Fibroblast of lung (primary cell): ENCODE measurements at places on chromosomes 7 and 10.

DNA sequence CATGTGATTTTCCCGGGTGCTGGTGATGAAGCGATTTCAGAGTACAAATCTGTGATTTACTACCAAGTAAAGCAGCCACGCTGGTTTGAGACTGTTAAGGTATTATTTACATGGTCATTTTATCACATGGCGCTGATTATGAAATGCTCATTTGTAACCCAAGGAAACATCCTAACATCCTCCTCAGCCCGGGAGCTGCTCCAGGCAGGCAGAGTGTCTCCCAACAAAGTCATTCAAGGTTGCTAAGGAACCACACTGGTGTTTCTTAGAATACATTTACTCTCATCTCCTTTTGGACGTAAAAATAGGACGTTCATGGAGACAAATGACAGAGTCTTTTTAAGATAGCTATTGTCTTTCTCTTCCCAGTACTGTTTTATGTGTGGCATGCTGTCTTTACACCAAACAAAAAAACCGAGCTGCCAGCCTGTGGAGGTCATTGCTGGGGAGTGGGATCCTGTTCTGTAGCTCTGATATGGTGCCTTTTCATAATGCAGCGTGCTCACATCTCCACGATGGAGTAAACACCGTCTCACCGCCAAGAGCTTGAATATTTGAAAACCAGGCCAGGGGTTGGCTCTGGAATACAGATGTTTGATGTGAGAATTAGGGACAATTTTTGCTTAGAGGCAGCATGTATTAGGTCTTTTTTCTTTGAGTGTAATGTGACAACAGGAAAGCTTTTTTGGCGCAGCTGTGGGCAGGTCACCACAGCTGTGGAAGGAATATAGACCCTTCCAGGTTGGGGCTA lies 119.6 kb downstream of the DOCK1 start:
- H3K4me3 ChIP-seq = no peak overlapping the region
- H3K36me3 ChIP-seq = peaks cover 10% of the 10 kb centered on the region
- DNase-seq = peak; percentile 59
- peak overlapping the region; percentile 40 for H3K27ac ChIP-seq
- H3K27me3 ChIP-seq = no peaks in the 10 kb centered on the region

DNA sequence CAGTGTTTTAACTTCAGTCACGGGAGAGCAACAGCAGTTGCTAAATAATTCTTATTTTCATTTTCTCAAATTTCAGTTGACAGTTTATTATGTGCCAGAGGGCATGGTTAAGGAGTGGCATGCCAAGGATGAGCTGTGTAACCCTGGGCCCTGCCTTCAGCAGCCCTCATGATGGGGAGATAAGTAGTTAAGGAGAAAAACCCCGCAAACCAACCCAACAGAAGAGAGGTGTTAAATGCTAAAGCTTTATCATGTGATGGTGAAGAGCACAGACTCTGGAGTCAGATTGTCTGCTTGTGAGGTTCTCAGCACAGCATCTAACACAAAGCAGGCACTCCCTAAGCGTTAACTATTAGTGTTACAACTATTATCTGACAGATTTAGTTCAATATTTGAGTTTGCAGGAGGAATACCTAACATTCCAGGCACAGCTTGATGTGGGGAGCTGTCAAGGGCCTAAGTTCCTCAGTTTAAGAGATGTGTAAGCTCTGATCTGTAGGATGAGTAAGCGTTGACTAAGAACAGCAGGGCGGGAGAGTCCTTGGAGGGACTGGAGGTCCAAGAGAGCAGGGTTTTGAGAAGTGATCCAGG lies 29.6 kb downstream of the STAM start:
- H3K27ac ChIP-seq = peak overlapping the region; percentile 18
- no peaks in the 10 kb centered on the region for H3K27me3 ChIP-seq
- no peaks in the 10 kb centered on the region for H3K36me3 ChIP-seq
- DNase-seq = peak; percentile 85
- no peak overlapping the region for H3K4me3 ChIP-seq

- H3K4me1 ChIP-seq = no peaks in the 10 kb centered on the region
- peak; percentile 53 for DNase-seq
- no peaks in the 10 kb centered on the region for H3K36me3 ChIP-seq
- no peak overlapping the region for H3K4me3 ChIP-seq
- no peaks in the 10 kb centered on the region for H3K27me3 ChIP-seq
Measured at GRCh38 chr7:111274857-111275256, 183.9 kb downstream of the LRRN3 start.

DNA sequence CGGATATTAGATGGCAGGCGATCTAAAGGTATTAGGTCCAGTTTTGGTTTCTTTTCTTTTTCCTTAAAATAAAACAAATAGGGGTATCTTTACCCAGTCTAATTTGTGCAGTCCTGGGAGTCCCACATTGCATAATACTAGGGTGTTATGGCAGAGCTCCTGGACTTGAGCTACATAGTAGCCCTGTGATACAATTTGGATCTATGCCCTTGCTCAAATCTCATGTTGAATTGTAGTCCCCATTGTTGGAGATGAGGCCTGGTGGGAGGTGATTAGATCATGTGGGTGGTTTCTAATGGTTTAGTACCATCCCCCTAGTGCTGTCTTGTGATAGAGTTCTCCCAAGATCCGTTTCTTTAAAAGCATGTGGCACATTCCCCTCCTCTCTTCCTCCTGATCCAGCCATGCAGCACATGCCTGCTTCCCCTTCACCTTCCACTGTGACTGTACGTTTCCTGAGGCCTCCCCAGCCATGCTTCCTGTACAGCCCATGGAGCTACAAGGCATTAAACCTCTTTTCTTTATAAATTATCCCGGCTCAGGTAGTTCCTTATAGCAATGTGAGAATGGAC lies 141.9 kb downstream of the RPS24 start:
- H3K36me3 ChIP-seq = no peaks in the 10 kb centered on the region
- H3K27ac ChIP-seq = no peak overlapping the region
- no peaks in the 10 kb centered on the region for H3K4me1 ChIP-seq
- H3K4me3 ChIP-seq = no peak overlapping the region
- H3K27me3 ChIP-seq = peaks cover 5% of the 10 kb centered on the region

GRCh38 chr7:376306-377079 lies 86.5 kb downstream of the FOXL3 start:
- no peak overlapping the region for H3K27ac ChIP-seq
- no peaks in the 10 kb centered on the region for H3K27me3 ChIP-seq
- H3K36me3 ChIP-seq = no peaks in the 10 kb centered on the region
- no peak for DNase-seq
- no peaks in the 10 kb centered on the region for H3K4me1 ChIP-seq

DNA sequence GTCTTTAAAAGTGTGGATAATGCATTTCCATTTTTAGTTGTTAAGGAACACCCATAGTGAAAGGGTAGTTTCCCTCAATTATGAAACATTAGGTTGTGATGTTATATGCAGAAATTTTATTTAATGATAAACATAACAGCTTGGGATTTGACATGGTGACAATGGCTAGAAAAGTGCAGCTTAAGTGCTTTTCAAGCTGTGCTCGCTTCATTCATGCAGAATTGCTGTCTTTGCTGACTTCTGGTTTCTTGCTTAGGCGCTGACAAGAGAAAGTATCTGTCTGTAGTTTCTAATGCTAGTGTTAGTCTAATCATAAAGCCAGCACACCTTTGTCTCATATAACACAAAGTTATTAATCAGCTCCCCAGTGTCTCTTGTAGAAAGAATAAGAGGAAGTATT lies 170.0 kb downstream of the ARL5B start:
- no peak overlapping the region for H3K4me3 ChIP-seq
- no peak overlapping the region for H3K27ac ChIP-seq
- DNase-seq = no peak
- H3K27me3 ChIP-seq = no peaks in the 10 kb centered on the region
- no peaks in the 10 kb centered on the region for H3K36me3 ChIP-seq

DNA sequence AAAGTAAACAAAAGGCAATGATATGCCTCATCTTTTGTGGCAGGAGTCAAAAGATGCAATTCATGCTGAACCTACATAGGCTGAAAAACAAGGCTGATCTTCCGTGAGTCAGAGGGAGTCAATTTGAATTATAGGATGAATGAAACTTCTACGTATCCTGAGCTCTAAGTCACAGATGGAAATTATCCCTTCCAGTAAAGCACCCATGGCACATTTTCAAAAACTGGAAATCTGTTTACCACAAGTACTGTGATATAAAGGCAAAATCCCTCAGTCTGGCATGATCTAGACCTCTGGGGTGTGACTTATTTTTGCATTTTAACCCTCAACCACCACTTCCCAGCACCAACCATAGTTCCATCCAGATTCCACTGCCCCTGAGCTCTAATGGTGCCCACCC lies 69.6 kb downstream of the NRG3 start:
- no peak for DNase-seq
- no peaks in the 10 kb centered on the region for H3K36me3 ChIP-seq
- no peaks in the 10 kb centered on the region for H3K4me1 ChIP-seq
- no peak overlapping the region for H3K4me3 ChIP-seq

DNA sequence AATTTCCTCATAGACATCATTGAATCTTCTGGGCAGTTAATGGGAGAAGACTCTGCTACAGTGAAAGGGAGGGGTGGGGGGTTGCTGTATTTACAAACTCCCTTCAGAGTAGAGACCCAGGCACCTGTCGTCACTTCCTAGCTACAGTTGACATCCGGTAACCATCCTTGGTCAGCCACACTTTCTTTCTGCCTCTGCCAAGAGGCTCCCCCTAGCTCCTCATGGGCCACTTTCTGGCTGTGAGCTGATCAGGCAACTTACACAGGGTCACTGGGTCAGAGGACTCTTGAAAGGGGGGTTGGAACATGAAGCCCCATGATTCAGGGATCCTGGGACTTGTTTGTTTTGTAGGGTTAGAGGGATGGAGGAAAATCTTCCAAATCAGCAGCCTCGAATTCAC lies 1.2 kb downstream of the TECPR1 start:
- H3K4me1 ChIP-seq = peaks cover 8% of the 10 kb centered on the region
- peak overlapping the region; percentile 74 for H3K4me3 ChIP-seq
- DNase-seq = no peak
- H3K27me3 ChIP-seq = no peaks in the 10 kb centered on the region

DNA sequence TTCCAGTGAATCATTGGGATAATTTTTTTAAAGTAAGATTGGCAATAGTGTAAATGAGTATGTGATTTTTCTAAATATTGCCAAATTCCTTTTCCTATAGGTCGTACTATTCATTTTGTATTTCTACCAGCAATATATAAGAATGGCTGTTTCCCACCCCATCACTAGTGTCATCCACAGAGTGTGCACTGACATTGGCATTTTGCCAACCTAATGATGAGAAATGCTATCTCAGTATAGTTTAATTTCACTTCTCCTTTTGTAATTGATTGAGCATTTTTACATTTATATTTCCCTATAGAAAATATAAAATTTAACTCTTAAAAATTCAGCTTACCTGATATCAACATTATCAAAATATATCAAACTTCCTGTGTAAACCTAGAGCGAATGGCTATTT lies 17.6 kb upstream of the TMEM26 start:
- H3K4me1 ChIP-seq = no peaks in the 10 kb centered on the region
- no peaks in the 10 kb centered on the region for H3K27me3 ChIP-seq
- no peak overlapping the region for H3K27ac ChIP-seq
- DNase-seq = no peak
- H3K4me3 ChIP-seq = no peak overlapping the region
